A549 (cell line): ENCODE measurements at places on chromosomes 12 and 14. TPM values are rescaled to one million over a fixed set of nuclear protein-coding genes. Genes with fewer than 3 reads are reported as not detected.
A peak's percentile ranks its signal among the peaks of the same experiment; 100 is the strongest.

GRCh38 chr14:44989497-44990440 is 27.8 kb downstream of the TOGARAM1 start:
- no peak for DNase-seq

DNA sequence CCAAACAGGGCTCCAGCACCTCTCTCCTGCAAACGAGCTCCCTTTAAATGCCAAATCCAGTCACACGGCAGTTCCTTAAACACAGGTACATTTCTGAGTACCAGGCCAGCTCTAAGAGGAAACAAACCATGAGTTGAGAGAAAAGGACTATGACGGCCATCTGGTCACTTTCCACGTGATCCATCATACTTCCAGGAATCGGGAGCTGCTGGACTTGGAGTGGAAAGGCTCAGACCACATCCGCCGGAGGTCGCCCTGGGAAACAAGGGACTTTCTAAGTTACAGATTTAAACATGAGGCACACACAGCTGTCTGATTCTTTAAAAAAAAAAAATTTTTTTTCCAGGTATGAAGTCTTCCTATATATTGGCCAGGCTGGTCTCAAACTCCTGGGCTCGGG is 39.2 kb downstream of the ACADS start:
- DNase-seq: no peak

DNA sequence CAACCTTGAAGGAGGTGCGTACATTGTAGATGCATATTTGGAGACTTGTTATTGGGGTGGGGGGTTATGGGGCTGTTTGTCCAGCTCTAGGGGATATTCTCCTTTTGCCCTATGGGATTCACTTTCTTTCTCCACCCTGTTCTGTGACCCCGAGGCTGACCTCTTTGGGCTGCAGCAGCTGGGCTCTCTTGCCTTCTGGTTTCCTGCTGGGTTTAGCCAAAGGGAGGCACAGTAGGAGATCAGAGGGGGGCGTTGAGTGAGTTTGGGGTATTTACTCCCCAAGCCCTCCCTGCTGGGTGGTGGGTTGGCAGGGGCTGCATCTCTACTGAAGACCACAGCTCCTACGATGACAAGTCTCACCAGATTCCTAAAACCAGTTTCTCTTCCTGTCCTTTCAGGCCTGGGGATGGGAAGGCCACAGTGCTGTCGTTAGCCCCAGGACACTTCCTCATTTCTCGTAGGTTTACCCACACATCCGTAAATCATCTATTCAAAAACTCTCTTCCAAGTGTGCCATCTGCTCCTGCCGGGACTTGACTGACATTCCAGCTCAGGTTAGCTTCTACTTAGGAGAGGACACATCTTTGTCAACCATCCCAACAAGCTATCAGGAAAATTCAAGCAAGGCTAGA is 127.1 kb downstream of the TMEM30B start:
- DNase-seq: no peak

DNA sequence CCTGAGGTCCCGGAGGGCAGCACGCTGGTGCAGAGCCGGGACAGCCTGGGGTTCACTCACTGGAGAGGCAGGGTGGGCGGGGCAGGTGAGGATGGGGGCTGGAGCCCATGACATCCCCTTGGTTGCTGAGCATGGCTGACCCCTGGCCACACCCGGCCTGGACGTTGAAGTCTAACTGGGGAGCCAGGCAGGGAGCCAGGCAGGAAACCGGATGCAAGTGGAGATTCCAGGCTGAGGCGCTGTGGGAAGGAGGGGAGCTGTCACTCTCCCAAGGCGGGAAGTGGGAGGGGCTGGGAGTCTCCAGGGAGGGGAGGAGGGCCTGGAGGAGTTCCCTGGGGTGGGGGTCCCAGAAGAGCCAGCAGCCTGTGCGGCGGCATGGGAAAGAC is 7.7 kb upstream of the INF2 start:
- DNase-seq: peak; percentile 91

KCNJ8 gene
- 0.60 to 0.79 TPM (median 0.68 TPM) in 3 replicates for polyA plus RNA-seq

C12orf50 gene
- not detected in 3 replicates for polyA plus RNA-seq

GRCh38 chr12:28604240-28604639 is 414.0 kb downstream of the CCDC91 start:
- DNase-seq: no peak

- no peak for DNase-seq
Observed at GRCh38 chr14:99258876-99259726, 12.9 kb downstream of the BCL11B start.

GRCh38 chr12:81520064-81520945 is 238.8 kb downstream of the PPFIA2 start:
- no peak for DNase-seq

DNA sequence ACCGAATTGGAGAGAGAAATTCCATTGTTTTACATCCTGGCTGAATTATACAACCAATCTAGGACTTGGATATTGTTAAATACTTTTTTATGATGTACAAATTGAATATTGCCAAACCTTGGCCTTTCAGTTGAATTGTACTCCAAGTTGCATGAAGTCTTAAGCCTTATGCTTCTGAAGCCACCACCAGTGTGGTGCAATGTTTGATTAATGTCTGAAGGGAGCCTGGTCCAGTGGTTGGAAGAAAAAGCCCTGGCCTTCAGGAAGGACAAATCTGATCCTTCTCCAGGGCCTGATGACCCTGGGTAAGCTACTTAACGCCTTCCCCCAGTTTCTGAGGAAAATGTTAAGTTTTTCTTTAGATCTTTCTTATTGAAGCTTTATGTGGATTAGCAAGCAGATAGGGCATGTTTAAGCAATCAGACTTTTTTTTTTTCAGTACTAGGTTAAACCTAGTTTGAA is 72.0 kb downstream of the PAPOLA start:
- no peak for DNase-seq

GRCh38 chr12:54304187-54304810 is 3.5 kb upstream of the NFE2 start:
- peak; percentile 58 for DNase-seq

RTN1 gene
- 0.07 TPM in 1 of 3 replicates, not detected in the others for polyA plus RNA-seq

DNA sequence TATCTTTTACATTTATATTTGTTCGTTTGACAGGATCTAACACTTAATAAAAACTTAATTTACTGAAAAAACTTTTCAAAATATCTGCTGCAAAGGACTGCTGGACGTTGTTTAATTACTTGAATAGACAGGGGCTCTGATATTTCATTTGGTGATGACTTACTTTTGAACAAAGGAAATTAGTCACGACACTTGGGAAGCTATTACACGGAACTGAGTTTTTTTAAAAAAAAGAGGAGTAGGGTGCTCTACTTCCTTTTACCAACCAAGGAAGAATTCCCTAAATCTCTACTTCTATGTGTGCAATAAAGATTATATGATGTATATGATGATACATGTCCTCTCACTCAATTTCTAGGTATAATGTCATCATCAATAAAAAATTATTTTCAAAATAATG is 4.7 kb downstream of the FGD6 start:
- DNase-seq: no peak

DNA sequence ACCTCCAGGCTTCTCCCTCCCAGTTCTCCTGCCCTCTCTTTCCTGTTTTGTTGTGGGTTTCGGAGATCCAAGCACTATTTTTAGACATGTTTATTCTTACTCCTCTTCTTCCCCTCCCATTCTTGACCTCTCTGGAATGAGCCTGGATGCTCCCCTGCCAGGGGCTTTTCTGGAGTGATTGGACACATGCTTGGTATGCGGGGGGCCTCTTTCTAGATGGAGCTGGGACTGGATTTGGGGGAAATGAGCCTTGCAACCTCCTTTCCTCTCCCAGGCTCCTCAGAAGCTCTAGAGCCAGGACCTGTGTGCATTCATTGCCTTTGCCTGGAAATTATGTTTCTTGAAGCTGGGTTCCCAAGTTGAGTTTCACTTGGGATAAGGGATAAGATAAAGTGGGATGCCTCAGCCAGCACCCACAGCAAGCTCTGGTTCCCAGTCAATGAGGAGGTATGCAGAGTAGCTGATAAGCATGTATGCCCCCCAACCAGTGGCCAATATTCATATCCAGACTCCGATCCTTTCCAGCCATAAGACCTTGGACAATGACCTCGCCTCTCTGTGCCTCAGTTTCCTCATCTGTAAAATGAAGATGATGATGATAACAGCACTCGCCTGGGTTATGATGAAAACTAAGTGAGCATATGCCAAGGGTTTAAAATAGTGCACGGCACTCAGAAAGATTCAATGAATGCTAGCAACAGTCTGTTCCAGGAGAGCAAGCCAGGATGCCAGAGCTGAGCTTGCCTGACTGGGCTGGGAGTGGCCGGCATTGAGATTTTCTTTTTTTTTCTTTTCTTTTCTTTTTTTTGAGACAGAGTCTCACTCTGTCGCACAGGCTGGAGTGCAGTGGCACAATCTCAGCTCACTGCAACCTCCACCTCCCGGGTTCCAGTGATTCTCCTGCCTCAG is 97.8 kb downstream of the SCARB1 start:
- no peak for DNase-seq

GRCh38 chr12:85029456-85029855 is 6.6 kb downstream of the TSPAN19 start:
- DNase-seq: peak; percentile 16

GLS2 gene
- 0.07 to 0.44 TPM (median 0.18 TPM) in 3 replicates for polyA plus RNA-seq

- no peak for DNase-seq
Observed at GRCh38 chr14:89255012-89255411, 162.0 kb downstream of the FOXN3 start.

DNA sequence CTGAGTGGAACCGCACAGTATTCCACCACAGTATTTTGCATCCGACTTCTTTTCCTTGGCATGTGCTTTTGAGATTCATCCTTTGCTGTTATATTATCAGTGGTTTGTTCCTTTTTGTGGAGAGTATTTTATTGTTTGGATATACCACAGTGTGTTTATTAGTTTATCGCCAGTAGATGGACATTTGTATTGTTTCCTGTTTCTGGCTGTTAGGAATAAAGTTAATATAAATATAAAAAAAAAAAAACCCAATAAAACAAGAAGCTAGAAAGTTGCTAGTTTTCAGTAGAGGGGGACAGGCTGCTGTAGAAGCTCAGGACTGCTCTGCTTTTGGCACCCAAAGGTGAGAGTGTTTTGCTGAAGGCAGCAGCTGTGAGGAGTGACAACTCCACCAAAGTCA is 62.0 kb upstream of the EEA1 start:
- no peak for DNase-seq

FGD4 gene
- polyA plus RNA-seq: 1.7 to 2.2 TPM (median 2.0 TPM) in 3 replicates

AMHR2 gene
- 0.13 to 0.22 TPM (median 0.18 TPM) in 3 replicates for polyA plus RNA-seq

GRCh38 chr14:84749191-84749955 is 780.6 kb upstream of the FLRT2 start:
- DNase-seq: no peak

DNA sequence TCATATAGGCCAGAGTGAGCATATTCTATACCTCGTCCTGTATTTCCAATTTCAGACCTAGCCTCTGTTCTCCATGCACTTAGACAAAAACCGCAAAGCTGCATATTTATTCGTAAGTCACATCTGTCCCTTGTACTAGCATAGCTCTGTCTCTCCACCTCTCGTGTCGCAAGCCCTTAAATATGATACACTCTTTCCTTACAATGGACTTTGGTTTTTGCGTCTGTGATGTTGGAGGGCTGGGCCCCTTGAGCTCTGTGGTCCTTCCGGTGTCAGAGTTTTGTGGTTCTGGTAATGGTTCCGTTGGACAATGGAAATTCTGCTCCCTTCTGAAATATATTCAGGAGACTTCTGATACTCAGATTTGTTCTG is 11.3 kb downstream of the PRKCH start:
- DNase-seq: no peak

PDE3A gene
- 6.0 to 7.6 TPM (median 7.3 TPM) in 3 replicates for polyA plus RNA-seq

DNA sequence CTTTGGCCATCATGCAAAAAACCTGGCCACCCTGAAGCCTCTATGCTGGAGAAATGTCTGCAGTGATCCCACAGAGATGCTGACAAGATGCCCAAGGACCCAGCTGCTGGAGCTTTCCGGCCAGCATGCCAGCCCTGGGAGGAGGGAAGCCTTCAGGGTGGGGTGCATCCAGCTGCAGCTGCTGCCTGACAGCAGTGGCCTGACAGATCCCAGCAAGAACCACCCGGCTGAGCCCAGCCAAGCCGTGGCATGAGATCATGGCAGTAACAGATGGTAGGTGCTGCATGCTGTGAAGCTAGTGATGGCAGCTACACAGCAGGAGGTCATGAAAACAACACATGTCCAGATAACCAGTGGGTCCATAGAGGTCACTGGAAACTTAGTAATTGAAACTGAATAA is 13.8 kb downstream of the CLBA1 start:
- no peak for DNase-seq

DNA sequence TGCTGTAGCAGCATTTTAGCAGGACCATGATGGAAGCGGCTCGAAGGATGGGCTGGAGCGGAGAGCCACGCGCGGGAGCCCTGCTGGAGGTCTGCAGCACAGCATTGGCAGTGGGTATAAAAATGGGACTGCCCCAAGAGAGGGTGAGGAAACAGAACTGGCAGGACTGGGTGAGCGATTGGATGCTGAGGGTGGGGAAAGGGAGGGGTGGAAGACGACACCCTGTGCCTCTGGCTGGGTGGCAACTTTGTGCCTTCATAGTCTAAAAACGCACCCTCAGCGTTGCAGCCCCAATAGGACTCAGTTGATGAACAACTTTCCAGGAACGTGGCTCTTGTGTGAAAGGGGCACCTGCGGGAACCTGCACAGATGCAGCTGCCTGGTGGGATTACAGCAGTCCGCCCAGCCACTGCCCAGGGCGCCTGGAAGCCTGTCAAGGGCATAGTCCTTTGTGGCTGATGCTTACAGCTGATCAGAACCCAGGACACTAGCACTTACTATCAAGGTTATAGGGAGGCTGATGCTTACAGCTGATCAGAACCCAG is 73.0 kb downstream of the NINJ2 start:
- no peak for DNase-seq

DNA sequence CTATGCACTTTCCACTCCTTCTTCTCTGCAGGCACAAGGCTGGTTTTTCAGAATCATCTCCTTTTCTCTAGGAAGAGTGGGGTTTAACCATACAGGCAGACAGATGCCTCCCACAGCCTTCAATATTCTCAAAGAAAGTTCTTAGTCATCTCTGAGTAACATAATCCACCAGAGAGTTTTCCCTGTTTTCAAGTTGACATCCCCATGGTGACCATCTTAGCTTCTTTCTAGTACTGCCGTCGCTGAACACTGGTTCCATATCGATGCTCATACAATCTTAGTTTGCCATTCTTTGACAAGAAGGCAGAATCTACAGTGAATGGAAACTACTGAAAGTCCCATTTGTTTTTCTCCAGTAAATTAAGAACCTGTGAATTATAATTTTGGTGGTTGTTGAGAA is 28.6 kb downstream of the TPH2 start:
- no peak for DNase-seq
